CD8-positive, alpha-beta memory T cell (primary cell): ENCODE measurements at places on chromosomes 11 and 22. TPM values are rescaled to one million over a fixed set of nuclear protein-coding genes. Genes with fewer than 3 reads are reported as not detected.

DNA sequence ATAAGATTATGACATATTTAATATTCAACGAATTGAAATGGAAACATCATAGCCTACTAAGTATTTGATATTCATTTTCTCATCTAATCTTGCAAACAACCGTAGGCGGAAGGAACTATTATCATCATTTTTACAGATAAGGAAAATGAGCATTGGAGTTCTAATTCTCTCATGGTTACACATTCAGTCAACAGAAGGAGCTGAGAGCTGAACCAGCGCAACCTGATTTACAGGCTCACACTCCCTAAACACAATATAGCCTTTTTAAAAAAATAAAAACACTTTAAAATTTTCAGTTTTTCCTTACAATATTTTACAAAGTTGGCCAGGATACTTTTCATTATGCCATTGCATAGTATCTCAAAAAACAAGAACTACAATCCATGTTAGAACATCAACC is 74.8 kb downstream of the APOL5 start:
- DNase-seq = no peak

DNA sequence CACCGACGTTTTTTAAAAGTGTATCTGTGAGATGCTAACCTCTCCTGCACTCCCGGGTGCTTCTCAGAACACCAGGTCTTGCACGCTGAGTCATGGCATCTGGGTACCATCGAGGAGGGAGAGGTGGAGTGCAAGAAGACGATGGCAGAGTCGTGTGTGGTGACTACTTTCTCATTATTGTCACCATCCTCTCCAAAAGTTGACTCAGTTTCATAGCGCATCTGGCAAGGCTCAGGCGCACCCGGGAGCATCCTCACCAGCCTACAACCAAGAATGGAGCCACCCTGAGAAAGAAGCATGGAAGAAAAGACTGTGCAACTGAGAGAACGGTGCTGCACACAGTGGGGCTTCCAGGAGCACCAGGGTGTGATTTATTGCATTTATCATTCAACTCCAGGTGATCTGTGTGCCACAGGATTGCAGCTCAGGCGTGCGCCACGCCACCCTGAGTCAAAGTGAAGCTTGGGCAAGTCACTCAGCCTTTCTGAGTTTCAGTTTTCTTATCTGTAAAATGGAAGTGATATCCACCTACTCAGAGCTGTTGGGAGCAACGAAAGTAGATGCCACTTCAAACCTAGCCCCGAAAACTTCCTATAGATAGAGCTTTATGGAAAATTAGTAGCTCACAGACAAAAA is 65.4 kb downstream of the LINC01488 start:
- no peak for DNase-seq

The OR5I1 gene
- total RNA-seq = not detected

The FADS3 gene
- total RNA-seq = 5.8 TPM
